GM12878 (cell line): ENCODE measurements at places on chromosomes 11 and 22.

DNA sequence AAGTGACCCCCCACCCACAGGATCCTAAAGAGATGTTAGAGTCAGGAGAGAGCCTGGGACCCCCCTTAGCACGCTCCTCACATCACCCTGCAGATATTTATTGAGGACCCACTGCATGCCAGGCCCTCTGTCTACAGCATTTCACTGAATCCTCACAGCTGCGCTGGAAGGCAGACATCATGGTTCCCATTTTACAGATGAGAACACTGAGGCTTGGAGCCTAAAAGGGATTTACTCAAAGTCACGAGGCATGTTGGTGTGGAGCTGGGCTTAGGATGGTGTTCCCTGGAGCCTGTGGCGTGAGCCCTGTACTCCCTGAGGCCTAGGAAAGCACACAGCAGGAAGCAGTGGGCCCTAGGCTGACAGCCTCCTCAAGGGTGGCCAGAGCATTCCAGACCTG, 39.2 kb upstream of the LRRC32 start:
- no peak overlapping the region for H3K27ac ChIP-seq
- no peaks in the 10 kb centered on the region for H3K4me1 ChIP-seq
- no peak overlapping the region for H3K4me3 ChIP-seq
- H3K36me3 ChIP-seq = no peaks in the 10 kb centered on the region

DNA sequence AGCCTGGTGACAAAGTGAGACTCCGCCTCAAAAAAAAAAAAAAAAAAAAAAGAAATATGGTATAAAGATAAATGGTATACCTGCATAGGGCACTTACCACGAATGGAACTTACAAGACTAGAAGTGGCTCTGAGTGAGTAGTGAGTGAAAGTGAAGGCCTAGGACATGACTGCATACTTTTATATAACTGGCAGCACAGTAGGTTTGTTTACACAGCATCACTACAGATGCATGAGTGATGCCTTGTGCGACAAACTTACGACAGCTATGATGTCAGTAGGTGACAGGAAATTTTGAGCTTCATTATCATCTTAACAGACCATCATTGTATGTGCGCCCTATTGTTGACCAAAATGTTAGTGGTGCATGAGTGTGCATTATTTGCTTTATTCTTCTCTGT, 17.7 kb downstream of the XRCC6 start:
- no peak overlapping the region for H3K4me3 ChIP-seq
- DNase-seq = no peak
- no peak overlapping the region for H3K27ac ChIP-seq
- H3K4me1 ChIP-seq = no peaks in the 10 kb centered on the region
- H3K27me3 ChIP-seq = no peaks in the 10 kb centered on the region

- no peaks in the 10 kb centered on the region for H3K4me1 ChIP-seq
- no peaks in the 10 kb centered on the region for H3K36me3 ChIP-seq
- H3K27me3 ChIP-seq = peaks cover 32% of the 10 kb centered on the region
- H3K27ac ChIP-seq = no peak overlapping the region
- no peak for DNase-seq
Observed at GRCh38 chr11:32430568-32431381, 4.6 kb downstream of the WT1 start.

GRCh38 chr11:115469361-115469760, 34.9 kb downstream of the CADM1 start:
- peak; percentile 48 for DNase-seq
- peaks cover 6% of the 10 kb centered on the region for H3K4me1 ChIP-seq
- H3K27ac ChIP-seq = no peak overlapping the region
- no peaks in the 10 kb centered on the region for H3K36me3 ChIP-seq
- H3K27me3 ChIP-seq = no peaks in the 10 kb centered on the region

DNA sequence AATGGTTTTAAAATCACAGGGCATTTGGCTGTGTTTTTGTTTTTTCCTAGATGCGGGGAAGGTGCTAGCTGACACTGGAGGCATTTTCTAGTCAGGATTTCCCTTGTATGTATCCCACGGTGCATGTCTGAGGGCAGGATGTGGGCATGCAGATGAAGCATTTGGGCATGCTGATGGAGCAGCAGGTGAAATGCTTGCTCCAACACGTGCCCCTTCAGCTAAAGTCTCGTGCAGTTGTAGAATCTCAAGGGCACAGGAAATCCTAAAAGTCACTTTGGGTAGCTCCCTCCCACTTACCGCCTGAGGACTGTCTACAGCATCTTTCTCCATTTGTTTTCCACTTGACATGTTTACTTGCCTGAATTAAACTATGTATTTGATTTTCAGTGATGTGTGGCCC, 429.4 kb upstream of the B3GAT1 start:
- H3K4me1 ChIP-seq = no peaks in the 10 kb centered on the region
- no peaks in the 10 kb centered on the region for H3K27me3 ChIP-seq
- H3K27ac ChIP-seq = no peak overlapping the region
- no peak overlapping the region for H3K4me3 ChIP-seq
- no peaks in the 10 kb centered on the region for H3K36me3 ChIP-seq

- no peaks in the 10 kb centered on the region for H3K36me3 ChIP-seq
- peaks cover 6% of the 10 kb centered on the region for H3K4me1 ChIP-seq
- H3K27ac ChIP-seq = no peak overlapping the region
- DNase-seq = no peak
- no peak overlapping the region for H3K4me3 ChIP-seq
- H3K27me3 ChIP-seq = no peaks in the 10 kb centered on the region
Observed at GRCh38 chr22:22037740-22038139, 55.2 kb upstream of the TOP3B start.

DNA sequence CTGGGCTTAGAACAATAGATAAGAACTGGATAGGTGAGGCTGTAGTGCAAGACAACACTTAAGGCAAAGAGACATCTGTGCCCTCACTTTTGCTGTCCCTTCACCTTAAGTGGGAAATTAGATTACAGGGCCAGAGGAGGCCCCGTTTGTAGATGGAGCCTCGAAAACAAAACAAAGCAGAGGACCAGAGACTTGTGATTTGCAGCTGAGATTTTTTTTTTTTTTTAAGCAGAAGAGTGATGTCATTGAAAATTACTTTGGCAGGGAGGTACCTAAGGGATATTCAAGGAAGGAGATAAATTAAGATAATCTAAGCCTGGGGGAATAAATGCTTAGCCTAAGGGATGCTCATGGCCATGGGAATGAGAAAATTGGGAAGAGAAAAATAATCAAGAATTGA, 31.4 kb downstream of the ZC3H12C start:
- no peak for DNase-seq
- H3K27ac ChIP-seq = no peak overlapping the region
- peaks cover under 1% of the 10 kb centered on the region; the same call in 1 of the 2 replicates for H3K36me3 ChIP-seq
- no peak overlapping the region for H3K4me3 ChIP-seq
- H3K4me1 ChIP-seq = no peaks in the 10 kb centered on the region

- no peak for DNase-seq
- no peaks in the 10 kb centered on the region for H3K27me3 ChIP-seq
- peak overlapping the region; percentile 83 for H3K27ac ChIP-seq
- no peaks in the 10 kb centered on the region; the same call in 1 of the 2 replicates for H3K36me3 ChIP-seq
- peak overlapping the region; percentile 89 for H3K4me3 ChIP-seq
Observed at GRCh38 chr11:44567876-44568256, 2.4 kb downstream of the CD82 start.

DNA sequence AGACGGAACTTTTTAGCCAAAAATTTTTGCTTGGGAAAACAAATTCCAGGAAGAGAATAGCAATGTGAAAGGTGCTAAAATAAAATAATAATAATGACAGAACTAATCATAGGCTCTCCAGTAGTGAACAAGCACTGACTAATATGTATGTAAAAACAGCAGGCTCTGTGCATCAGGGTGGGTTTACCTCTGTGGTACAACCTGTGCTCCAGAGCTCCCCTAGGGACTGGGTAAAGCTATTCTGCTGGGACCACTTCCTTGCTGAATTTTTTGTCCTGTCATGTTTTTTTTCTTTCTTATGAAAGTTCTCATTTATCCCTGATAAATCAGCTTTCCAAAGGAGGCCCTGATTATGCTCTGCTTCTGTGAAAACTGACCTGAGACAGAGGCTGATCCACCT, 18.8 kb downstream of the LUZP2 start:
- H3K4me3 ChIP-seq = no peak overlapping the region
- H3K27ac ChIP-seq = no peak overlapping the region
- no peaks in the 10 kb centered on the region for H3K36me3 ChIP-seq
- DNase-seq = no peak

GRCh38 chr11:26953770-26954392, 40.0 kb upstream of the FIBIN start:
- no peak overlapping the region for H3K27ac ChIP-seq
- H3K36me3 ChIP-seq = no peaks in the 10 kb centered on the region
- H3K27me3 ChIP-seq = no peaks in the 10 kb centered on the region
- H3K4me1 ChIP-seq = no peaks in the 10 kb centered on the region

DNA sequence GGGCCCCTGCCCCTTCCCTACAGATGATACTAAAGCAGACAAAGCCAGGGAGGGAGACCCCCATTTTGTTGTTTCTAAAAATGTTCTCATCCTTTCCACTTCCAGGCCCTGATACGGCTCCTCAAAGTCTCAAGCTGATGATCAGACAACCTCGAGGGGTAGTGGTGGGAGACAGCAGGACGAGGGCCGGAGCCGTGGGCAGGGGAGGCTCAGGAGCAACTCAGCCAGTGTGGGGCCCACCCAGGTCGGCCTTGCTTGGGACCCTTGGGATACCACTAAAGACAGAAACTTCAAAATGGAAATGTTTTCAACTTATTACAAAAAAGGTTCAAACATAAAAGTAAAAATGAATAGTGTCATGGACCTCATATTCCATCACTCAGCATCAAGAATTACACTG, 15.2 kb upstream of the VPS37C start:
- H3K36me3 ChIP-seq = no peaks in the 10 kb centered on the region
- DNase-seq = no peak
- no peak overlapping the region for H3K27ac ChIP-seq
- no peaks in the 10 kb centered on the region for H3K4me1 ChIP-seq

GRCh38 chr11:38446336-38446735, 1848.3 kb upstream of the RAG2 start:
- no peaks in the 10 kb centered on the region for H3K4me1 ChIP-seq
- H3K27ac ChIP-seq = no peak overlapping the region
- H3K36me3 ChIP-seq = no peaks in the 10 kb centered on the region
- no peak overlapping the region for H3K4me3 ChIP-seq
- DNase-seq = no peak

DNA sequence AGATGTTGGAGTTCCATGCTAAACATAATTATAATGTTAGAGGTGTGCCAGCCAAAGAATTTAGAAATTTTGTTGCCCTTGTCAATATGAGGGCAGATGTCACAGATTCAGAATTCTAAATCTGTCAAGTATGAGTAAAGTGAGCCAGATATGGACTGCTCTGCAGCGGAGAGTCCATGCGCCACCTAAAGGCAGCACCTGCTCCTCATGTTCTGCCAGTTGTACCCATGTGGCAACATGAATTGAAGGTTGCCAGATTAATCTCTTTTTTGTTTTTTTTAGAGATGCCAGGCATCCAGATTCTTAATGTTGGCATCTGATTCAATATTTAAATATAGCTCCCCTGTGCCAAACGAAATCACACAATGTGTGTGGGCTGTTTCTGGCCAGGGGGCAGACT, 678.6 kb upstream of the ANO5 start:
- H3K27ac ChIP-seq = no peak overlapping the region
- no peak overlapping the region for H3K4me3 ChIP-seq
- H3K36me3 ChIP-seq = no peaks in the 10 kb centered on the region
- H3K27me3 ChIP-seq = no peaks in the 10 kb centered on the region

- H3K27ac ChIP-seq = peak overlapping the region; percentile 58
- peaks cover 15% of the 10 kb centered on the region for H3K4me1 ChIP-seq
- H3K4me3 ChIP-seq = 0 out of 2 replicates have a peak overlapping the region, but pooled peaks have one; percentile 21
- H3K27me3 ChIP-seq = no peaks in the 10 kb centered on the region
- H3K36me3 ChIP-seq = no peaks in the 10 kb centered on the region
- DNase-seq = peak; percentile 56
Observed at GRCh38 chr11:82978422-82979099, 77.0 kb downstream of the DDIAS start.
